CD4-positive, alpha-beta T cell treated with Interleukin-17A for 1 hour (primary cell): ENCODE measurements at places on chromosomes 6 and 20.

GRCh38 chr20:49999329-49999728, 16.5 kb downstream of the SNAI1 start:
- DNase-seq = no peak

DNA sequence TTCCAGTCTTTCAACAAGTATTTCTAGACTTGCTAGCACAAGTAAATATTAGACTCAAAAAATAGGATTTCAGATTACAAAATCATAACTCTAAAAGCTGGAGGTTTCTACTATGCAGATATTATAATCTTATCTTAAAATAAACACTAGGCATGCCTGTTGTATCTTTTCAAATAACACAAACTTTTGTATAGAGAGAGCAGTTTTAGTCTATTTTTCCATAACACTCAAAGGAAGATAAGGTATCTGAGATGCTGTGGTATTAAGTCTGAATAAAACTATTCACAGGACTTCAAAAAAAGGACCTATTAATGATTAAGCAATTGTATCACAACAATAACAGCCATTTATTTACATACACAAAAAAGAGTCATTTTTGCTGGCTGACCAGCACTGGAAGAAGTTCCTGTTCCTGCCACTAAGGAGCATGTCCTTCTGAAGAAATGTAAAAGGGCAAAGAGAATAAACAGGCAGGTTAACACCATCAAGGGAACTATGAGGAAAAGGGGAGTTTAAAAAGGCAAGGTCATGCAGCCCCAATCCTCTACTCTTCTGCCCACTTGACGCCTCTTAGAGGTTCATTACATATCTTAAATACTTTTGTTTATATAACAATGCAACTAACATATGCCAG, 39.4 kb downstream of the REPS1 start:
- no peak for DNase-seq

DNA sequence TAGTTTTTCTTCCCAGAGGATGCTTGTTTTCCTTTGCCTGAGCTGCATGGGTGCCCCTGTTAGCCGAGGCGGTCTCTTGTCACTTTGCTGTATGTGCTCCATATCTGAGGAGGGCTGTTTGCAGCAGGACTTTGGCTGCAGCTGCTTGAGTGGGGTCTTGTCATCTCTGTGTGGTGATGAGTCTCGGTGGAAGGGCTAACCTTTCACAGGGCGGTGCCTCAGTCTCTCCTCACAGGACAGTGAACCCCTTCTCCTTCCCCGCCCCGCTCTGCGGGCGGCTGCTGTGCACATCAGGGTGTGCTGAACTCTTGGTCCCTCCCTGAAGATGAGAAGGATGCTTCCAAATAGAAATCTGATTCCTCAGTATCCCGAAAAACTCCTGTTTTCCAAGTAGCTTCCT, 75.1 kb downstream of the SYNJ2 start:
- no peak for DNase-seq

GRCh38 chr20:38198238-38198861, 33.3 kb upstream of the TGM2 start:
- no peak for DNase-seq

- no peak for DNase-seq
These were observed 2.5 kb downstream of the MCM9 start for GRCh38 chr6:118932421-118932820.

- DNase-seq = no peak
These were observed 5.2 kb downstream of the EBF4 start for GRCh38 chr20:2697768-2698167.

DNA sequence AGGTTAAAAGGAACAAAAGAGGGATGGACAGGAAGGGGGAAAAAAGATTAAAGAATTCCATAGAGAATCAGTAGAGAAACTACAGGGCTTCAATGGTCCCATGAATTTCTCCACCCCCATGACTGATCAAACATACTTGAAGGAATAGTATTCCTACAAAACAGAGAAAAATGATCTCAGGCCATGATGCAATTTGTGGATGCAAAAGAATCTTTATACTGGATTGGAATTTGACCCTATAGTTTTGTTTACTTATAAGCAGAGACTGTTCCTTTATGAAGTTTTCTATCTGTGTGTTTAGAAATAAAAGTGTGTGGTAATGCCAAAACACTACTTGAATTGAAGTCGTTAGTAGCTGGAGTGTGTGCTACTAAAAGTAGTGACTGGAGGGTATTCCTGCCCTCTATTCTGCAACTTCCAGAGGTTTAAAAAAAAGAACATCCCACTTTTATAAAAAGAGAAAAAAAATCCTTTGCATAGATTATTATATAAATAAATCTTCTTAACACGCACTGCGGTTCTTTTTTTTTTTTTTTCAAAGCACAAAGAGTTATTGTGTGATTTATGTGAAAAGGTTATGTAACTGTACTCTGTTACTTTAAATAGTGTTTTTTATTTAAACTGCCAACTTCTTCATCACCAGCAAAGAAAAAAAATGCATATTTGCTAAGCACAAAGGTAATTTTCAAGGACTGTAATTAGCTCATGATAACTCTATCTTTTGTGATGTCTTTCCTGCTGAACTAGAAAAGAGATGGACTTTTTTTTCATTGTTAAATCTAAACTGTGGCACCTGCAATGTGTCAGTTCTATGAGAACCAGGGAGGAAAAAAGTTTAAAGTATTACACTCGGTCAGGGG, 214.5 kb upstream of the CITED2 start:
- no peak for DNase-seq

GRCh38 chr6:33846226-33846625, 42.4 kb upstream of the MLN start:
- no peak for DNase-seq

- no peak for DNase-seq
These were observed 71.9 kb upstream of the PLCB4 start for GRCh38 chr20:8996817-8997512.

DNA sequence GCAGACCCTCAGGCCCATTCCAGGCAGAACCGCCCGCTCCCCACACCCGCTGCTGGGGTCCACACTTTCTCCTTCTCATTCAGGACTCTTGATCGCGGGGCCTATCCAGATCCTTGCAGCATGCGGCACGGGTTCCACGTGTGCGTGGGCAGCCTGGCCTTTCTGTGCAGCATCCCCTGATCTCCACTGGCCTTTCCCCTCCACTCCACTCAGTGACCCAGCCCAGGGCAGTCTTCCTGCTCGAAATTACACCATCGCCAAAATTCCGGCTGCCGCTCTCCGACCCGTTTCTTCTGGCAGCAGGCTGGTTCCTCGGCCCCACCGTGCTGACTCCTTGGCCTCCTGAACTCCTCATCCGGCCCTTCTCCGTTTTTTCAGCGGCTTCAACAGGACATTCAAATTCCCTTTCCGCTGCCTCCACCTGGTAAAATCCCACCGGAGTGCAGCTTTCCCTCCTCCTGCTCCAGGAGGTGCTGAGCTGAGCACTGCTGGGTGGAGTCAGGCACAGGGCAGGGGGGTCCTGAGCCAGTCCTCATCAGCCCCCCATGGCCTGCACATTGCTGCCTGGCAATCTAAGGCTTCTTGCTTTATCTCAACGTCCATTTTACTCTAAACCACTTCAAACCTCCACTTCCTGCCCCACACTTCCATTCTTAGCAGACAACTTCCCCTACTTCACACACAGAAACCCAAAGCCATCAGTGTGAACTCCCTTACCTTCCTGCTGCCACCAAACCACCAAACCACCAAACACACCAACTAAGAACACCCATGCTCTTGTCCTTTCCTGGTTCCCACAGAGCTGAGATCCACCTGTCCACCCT, 9.0 kb downstream of the SFT2D1 start:
- DNase-seq = peak; percentile 64

DNA sequence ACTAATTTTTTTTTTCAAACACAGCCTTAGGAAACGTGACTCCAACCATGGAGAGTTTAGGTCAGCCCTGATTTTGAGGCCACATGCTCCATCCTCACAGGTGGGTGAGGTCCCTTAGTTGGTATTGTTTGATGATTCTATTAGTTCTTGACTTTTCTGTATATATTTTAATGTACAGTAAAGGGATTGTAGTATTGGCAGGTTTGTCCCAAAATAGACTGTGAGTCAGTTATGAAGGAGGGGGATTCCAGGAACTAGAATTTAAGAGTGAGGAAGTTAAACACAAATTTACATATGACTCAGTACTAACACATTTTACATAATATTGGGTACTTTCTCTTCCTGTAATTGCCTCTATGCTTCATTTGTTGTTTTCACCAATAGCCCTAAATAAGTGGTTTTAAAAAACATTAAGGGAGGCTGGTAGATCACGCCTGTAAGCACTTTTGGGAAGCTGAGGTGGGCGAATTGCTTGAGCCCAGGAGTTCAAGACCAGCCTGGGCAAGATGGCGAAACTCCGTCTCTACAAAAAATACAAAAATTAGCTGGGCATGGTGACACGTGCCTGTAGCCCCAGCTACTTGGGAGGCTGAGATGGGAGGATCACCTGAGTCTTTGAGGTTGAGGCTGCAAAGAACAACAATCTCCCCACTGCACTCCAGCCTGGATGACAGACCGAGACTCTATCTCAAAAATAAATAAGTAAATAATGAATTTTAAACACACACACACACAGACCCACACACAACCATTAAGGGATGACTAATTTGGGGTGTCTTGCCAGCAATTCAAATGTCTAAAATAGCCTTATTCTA, 81.8 kb downstream of the SGK1 start:
- peak; percentile 63 for DNase-seq

DNA sequence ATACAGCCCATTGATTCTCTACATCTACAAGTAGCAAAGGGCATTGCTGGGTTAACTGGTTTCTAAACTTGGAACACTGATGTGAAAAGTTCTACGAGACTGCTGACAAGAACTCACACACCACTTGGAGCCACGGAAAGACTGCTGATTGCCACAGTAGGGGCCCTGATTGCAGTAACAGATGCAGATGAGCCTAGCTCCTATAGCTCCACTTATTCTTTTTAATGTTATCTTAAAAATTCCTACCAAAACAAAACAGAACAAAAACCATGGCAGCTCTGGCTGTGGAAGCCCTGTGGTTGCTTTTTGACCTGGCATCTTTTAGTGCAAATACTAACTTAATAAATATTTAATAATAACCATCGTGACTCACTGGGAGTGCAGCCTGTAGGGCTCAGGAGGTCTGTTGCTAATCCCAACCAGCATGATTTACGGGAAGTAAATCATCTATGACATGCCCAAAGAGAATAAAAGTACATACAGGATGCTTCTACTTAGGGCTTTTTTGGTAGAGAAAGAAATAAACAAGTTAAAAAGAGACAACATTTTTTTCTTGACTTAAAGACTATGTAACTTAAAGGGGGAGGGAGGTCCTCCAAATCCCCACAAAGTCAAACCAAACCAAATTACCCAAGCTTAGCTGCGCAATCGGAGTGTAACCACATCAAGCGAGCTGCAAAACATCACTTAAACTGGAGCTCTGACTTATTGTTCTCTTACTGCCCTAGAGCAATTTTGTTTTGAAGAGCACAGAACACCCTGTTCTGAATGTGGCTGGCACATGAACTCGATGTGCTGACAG, 87.2 kb downstream of the FKBP5 start:
- peak; percentile 86 for DNase-seq

DNA sequence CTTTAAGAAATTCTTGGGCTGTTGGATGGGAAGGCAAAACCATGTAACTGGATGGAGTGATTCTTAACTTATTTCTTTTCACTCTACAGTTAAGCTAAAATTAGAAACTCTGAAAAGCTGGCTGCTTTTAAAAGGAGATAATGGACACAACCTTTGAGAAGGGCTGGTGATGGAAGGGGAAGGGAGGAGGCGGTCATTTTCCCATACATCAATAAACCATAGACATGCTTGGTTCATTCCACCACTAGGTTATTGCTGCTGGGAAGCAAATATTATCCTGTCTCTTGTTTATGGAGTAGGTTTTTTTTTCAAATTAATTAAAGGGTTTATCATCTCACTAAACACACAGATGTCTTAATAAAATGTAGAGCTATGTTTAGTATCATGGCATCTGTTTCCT, 76.2 kb downstream of the PLCB1 start:
- DNase-seq = no peak

DNA sequence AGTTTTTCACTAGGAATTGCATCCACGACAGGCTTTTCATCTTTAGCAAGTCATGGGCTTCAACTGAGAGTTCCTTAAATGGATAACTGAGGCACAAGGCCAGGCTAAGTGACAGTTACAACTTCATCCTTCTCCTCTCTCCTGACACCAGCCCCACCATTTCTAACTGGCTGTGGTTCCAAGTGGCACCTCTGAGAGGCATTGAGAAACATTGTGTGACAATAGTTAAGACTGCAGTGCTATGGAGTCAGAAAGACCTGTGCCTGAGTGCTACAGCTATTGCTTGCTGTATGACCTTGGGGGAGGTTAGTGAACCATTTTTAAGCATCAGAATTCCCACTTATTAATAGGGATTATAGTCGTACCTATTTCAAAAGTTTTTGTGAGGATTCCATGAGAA, 26.2 kb upstream of the MLIP start:
- DNase-seq = no peak

DNA sequence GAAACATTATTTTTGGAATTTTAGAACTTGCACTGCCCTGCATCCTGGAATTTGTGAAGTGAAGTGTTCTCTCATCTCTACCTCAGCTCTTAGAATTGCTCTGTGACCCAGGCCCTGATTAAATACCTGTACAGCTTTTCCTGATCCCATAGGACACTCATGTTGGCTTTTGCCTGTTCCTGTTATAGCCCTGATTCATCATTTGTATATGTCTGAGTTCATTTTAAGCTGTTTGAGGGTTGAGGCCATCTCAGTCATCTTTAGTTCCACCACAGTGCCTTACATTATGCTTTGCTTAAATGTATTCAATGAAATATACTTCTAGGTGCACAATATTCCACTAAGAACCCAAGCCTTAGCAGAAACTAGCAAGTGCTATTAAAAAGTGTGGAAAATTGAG, 26.4 kb downstream of the ZFAND3 start:
- DNase-seq = no peak

- no peak for DNase-seq
These were observed 5.3 kb downstream of the SNAI1 start for GRCh38 chr20:49987868-49988690.
